ENCODE measurements at places on chromosomes 13 and 19.

DNA sequence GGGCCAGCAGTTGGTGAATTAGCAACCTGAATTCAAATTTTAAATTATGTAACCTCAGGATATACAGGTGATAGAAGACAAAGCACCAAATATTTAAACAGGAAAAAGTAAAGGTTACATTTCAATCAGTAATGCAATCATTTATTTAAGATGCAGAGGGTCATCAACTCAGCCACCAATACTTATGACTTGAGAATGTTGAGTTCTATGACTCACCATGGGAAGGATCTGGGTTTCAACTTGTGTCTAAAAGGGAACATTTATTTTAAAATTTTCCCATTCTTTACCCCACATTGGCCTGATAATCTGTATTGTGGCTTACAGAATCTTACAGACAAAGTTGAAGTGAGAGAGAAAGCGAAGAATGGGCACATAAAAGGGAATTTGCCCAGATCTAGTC is 418.0 kb downstream of the NDFIP2 start:
- no peak for DNase-seq

DNA sequence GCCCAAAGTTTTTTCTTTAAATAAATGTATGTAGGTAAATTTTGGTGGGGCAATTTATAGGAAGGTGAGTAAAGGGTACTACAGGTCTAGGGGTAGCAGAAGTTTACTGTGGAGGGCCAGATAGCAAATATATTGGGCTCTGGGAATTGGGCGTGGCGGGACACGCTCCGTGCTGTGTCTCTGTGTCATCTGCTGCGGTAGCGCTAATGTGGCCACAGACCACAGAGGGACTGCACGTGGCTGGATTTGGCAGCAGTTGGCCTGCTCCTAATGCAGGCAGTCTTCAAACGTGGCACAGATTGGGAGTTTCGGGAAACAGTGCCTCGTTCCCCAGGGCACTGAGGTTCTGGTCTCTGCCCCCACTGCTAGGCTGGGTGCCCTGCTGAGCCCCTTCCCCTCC is 16.6 kb upstream of the MYDGF start:
- no peak for DNase-seq

DNA sequence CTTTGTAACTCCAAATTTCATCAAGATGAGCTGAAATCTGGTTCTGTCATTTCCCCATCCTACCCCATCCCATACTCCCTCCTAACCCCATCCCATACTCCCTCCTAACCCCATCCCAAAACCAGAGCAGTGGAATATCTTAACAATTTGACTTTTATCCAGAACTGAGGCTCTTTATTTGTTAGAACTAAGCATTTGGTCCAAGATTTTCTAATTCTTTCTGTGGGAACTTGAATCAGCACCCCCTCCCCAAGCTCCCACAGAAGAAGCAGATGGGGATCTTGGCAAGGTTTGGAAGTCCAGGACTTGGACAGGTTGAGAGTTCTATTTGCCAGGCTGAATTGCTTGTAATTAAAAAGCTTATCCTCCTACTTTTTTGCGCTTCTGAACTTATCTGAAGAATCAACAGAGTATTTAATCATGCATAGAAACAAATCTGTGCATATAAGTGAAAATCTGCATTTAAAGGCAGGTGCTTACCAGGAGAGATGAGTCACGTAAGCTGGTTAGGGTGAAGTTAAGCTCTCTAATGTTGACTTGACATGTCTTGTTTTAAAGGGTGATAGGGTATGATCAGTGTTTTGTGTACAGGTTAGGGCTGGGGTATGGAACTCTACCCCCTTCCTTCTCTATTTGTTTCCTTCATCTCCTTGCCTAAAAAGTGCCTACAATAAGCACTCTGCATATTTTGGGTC is 111.1 kb downstream of the COG6 start:
- DNase-seq = no peak

DNA sequence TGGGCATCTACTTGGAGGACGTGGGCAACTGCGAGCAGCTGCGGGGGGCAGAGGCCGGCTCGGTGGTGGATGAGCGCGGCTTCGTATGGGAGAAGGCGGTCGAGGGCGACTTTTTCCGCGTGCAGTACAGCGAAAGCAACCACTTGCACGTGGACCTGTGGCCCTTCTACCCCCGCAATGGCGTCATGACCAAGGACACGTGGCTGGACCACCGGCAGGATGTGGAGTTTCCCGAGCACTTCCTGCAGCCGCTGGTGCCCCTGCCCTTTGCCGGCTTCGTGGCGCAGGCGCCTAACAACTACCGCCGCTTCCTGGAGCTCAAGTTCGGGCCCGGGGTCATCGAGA is 10.3 kb upstream of the STRN4 start:
- DNase-seq = no peak

DNA sequence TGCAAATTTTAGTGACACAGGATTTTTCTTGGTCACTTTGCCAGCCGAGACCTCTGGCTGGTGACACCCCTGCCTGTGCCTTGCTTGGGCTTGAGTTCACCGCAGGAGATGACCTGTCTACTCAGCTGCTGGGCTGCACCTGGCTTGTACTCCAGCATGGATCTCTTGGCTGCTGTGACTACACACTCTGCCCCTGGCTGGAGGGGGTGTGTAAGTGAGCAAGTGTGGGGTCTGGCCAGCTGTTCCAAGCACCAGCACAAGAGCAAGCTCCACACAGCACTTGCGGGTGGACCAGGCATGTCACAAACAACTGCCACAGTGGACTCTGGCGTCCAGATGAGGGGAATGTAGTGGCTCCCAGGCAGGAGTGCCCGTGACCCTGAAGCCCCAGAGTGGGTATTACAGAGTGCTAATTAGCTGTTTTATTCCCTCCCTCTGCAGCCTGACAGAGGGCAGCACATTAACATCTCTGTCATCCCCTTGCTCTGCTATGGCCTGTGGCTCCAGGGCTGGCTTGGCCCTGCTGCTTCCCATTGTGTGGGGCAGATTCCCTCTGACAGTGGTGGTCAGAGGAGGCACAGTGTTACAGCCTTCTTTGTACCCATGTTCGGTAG is 1387.2 kb downstream of the OLFM4 start:
- no peak for DNase-seq

GRCh38 chr19:54108496-54108895 is 5.8 kb downstream of the NDUFA3 start:
- DNase-seq = no peak

GRCh38 chr19:56097776-56098175 is 23.3 kb downstream of the ZNF787 start:
- no peak for DNase-seq

- no peak for DNase-seq
Measured at GRCh38 chr19:51695702-51696315, 2.7 kb downstream of the SPACA6 start.

Measured in dorsolateral prefrontal cortex (tissue), 122 donors.